Activated T-helper 1 cell treated with Interleukin-2 at 50 U/mL for 16 hours (primary cell): ENCODE measurements at places on chromosomes 5 and 9.

DNA sequence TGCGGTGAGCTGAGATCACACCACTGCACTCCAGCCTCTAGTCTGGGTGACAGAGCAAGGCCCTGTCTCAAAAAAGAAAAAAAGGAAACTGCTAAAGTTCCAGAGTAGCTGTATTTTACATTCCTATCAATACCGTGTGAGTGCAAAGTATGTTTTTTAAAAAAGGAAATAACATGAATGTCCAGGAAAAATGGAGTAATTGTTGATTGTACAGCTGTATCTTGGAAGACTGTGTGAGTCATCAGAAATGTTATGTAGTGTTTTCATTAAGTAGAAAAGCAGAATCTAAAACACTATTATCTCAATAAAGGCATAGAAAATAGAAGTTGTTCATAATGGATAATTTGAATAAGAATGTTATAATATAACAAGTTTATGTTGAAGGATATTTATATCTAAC lies 53.9 kb downstream of the ZCCHC7 start:
- no peak for DNase-seq

GRCh38 chr5:72161951-72162350 lies 54.7 kb downstream of the MAP1B start:
- no peak for DNase-seq

- no peak for DNase-seq
Observed at GRCh38 chr5:175317872-175318271, 126.1 kb downstream of the DRD1 start.

DNA sequence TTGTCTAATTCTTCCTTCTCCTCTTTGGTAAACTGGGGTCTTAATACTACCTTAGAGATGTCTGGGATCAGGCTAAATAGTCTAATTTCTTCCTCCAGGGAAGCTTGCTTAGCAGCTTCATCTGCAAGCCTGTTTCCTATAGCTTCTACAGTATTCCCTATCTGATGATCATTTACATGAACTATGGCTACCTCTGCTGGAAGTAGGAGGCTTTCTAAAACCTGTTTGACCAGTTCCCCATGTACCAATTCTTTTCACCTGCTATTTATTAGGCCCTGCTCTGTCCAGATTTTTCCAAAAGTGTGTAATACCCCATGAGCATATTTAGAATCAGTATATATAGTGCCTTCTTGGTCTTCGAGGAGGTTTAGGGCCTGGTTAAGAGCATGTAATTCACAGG lies 619.8 kb downstream of the HINT1 start:
- DNase-seq: no peak

- DNase-seq: no peak
Observed at GRCh38 chr5:135433681-135434426, 13.3 kb downstream of the DCANP1 start.

- no peak for DNase-seq
Observed at GRCh38 chr5:96885518-96886338, 9.4 kb downstream of the ERAP2 start.

GRCh38 chr9:107711542-107711941 lies 222.0 kb upstream of the KLF4 start:
- no peak for DNase-seq

DNA sequence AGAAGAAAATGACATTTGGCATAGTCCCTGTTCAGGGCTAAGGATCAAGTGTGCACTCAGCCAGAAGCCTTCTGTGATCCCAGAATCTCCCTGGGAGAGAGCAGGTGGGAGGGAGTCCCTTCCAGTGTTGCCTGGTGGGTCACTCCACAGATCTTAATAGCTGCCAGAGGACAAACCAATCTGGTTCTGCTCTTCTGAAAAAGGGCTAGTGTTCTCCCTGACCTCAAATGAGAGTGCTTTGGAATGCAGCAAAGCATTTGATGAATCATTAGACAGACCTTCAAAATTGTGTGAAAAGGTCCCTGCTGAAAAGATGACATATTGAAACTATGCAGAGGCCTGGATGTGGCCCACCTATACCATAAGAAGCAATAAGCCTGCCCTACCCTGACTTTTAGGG lies 339.7 kb downstream of the TMEM232 start:
- DNase-seq: no peak

- DNase-seq: no peak
Observed at GRCh38 chr9:119251936-119252335, 117.3 kb downstream of the BRINP1 start.

GRCh38 chr9:93820667-93821306 lies 134.4 kb downstream of the BARX1 start:
- DNase-seq: no peak

DNA sequence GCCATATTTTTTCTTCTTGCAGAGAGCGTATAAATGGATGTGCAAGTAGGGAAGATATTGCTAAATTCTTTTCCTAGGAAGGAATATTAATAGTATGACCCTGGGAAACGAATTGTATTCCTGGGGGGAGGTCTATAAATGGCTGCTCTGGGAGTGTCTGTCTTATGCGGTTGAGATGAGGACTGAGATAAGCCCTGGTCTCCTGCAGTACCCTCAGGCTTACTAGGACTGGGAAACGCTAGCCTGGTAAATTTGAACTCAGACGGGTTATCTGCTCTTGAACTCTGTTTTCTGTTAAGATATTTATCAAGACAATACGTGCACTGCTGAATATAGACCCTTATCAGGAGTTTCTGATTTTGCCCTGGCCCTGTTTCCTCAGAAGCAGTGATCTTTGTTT lies 1126.4 kb upstream of the C9orf72 start:
- no peak for DNase-seq

GRCh38 chr9:126853667-126854066 lies 6.8 kb upstream of the ZBTB34 start:
- DNase-seq: no peak

DNA sequence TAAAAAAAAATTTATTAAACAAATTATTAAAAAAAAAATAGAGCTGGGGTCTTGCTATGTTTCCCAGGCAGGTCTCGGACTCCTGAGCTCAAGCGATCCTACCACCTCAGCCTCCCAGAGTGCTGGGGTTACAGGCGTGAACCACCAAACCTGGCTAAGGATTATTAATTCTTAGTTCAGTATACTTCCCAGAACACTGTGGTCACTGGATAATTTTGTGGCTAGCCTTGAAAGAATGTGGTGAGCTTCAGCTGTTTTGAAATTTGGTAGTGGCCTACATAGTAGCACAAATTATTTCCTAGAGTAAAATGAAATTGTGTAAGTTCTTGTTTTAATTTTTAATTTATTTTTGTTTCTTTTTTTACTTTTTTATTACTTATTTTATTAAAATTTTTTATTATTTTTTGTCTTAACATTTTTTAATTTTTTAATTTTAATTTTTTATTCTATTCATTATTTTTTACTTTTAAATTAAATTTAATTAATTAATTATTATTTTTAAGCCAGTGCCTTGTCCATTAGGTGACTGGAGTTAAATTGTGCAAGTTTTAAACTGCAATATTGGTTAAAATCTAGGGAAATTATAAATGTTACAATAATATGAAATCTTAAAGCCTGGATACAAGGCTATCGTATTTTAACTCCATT lies 23.0 kb downstream of the ARRDC3 start:
- DNase-seq: no peak

- DNase-seq: no peak
Observed at GRCh38 chr9:1726993-1727759, 288.0 kb upstream of the SMARCA2 start.

DNA sequence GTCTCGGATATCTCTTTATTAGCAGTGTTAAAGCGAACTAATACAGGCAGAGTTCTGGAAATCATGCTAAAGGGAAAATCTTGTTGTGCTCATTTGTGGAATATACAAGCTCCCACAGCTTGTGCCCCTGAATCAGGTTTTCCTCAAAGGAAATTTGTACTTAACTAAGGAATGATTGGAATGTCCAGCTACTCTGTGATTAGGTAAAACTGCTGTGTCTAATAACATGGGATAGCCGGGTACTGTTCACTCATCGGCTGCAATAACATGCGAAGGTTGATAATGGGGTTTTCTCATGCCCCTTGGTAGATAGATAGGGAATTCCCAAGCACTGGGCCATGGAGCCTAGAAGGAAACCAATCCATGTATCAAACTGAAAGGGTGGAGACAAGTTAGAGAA lies 306.7 kb downstream of the NR2F1-AS1 start:
- no peak for DNase-seq

DNA sequence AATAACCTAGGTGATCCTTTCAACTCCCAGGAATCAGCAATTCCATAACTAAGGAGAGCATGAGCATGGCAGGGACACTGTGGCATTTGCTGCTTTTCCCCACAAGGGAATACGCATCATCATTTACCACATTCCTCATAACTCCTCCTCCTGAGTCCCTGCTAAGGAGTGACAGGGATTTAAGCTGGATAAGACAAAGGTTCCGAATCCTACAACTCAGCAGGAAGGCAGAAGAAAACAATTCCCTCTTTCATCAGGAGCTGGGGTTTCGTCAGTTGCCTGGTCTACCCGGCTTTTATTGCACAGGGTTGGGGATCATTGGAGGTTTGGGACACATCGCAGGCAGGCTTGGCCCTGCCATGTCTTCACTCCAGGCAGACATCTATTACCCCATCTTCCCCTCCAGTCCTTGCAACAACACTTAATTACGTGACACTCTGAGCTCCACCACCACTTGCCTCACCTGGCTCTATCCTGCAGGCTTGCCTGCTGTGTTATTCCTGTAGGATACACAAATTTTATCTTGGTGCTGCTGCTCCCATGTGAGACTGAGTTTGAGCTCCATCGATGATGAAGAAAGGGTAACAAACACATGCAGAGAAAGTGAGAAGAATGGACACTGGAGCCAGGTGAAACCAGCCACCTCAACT lies 563.0 kb upstream of the KLF4 start:
- no peak for DNase-seq

DNA sequence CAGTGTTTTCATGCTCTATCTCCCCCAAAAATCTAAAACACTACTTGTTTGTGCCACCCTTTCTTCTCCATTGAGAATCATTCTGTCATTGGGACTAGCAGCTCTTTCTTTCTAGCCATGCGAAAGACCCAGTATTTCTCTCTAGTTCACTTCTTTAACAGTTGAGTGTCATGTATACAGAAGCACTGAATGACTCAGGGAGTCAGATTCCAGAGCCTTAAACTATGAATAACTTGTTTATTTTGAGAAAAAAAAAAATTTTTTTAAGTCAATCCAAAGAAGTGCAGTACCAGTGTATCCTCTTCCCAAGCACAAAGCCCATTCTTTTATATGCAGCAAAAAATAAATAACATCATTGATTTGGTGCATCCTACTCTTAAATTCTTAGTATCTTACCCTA lies 415.4 kb upstream of the GRAMD2B start:
- DNase-seq: no peak

DNA sequence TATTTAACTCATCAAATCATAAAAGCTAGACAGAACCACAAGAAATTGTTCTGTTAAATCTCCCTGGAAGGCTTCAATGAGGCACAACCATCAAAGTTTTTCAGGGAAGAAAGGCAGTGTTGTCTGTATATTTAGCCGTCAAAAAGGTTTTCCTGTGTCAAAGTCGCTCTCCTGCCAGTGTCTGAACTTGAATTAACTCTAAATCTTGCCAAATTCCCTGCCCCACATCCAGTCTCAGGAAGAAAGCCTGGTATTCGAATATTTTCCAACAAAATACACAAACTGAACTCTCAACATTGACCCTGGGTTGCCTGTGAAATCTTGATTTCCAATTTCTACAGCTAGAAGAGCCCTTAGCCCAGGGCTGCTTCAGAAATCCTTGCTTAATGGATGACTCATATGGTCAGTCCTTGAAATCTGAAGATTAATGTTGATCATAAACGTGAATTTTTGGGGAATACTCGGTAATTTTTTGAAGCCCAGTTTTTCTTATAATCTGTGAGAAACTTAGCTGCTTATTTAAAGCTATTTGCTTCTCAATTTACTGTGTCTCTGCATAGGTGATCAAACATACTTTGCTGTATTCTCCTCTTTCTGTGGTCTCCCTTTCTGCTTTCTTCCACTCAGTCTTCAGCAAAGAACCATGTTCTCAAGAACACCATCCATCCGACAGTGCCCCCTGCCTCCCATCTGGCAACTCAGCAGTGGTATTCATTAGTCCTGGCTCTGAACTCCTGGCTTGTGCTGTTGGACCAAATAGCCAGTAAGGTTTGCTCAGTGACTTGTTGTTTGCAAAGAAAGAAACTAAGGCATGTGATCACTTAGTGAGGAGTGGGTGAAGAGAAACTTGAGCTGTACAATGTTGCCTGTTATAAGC lies 58.9 kb downstream of the NREP start:
- no peak for DNase-seq

DNA sequence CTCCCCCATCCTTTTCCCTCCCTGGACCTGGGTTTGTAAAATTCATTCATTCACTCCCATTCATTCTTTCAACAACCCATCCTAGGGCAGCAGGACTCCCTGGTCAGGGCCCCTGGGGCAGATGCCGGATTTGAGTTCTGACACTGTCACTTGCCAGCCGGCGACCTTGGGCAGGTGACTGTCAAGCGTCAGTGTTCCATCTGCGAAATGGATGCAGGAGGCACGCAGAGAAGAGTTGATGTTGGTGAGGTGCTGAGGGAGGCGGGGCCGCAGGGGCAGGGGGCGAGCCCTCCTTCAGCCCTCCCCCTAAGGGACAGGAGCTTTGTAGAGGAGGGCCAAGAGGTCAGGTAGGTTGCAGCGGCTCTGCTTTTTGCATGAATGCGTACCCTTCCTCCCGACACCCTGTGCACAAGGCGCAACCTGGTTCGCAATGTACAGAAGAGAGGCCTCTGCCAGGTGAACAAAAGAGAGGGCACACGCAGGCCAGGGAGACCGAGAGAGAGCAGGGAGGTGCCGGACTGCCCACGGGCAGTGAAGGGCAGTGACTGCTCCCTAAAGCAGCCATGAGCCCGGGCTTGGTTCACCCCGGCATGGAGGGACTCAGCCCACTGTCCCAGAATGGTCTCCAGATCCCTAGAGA lies 128.1 kb downstream of the BARX1 start:
- no peak for DNase-seq

DNA sequence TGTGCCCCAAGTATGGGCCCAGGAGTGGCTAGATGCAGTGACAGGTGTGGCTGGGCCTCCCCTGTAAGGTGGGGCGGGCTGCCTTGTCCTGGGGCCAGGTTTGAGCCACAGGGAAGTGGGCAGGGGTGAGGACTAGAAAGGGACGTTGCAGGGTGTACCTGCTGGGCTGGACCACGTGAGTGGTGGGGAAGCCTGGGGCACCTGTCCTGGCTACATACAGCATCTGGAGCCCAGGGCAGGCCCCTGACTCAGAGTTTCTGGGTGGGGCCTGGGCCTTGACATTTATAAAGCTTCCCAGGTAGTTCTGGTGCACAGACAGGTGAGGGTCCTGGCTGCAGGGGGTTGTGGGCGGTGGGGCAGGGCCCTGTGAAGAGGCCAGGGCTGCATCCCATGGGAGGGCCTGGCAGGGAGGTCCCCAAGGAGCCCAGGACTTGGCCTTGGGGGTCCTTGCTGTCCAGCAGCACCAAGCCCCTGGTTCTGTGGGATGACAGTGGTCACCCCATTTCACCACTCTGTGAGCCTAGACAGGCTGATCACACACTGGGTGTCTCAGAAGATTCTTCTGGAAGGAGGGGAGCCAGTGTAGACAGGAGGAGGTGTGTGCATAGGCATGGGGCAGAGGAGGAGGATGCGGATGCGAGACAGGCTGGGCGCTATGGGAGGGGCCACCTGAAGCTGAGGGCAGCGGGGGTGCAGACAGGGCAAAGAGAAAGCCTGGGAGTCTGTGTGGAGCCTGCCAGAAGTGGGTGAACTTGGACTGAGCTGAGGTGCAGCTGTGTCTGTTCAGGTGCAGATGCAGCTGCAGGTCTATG lies 94.0 kb downstream of the PHF2 start:
- no peak for DNase-seq
